ENCODE measurements at places on chromosomes 11 and 22.

DNA sequence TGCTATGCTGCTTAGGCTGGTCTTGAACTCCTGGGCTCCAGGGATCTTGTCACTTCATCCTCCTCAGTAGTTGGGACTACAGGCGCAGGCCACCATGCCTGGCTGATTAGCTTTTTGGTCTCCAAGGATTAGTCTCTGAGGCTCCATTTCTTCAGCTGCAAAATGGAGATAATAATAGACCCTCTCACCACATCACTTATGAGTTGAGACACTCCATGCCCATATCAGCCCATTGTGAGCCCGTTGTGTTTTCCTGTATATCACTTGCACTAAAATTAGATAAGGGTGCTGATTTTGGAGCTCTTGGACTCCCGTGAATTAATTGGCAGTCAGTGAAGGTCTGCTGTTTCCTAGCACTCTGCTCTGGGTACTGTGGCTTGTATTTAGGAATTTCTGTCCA is 36.0 kb downstream of the DEPDC5 start:
- DNase-seq, result no peak

DNA sequence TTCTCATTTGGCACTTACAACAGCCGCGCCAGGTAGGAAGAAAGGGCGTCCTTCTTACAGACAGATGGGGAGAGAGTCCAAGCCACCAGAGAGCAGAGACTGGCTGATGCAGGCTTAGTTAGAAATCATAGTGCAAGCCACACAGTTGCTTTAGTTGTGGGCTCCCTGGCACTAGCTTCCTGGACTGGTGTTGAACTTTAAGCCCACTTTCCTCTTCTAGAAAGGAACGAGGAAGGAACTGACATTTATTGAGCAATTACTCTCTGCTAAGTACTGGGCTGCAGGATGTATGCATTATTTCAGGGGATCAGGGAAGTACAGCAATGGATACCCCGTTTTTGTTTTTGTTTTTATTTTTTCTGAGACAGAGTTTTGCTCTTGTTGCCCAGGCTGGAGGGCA is 3.0 kb downstream of the BACE1 start:
- no peak for DNase-seq

DNA sequence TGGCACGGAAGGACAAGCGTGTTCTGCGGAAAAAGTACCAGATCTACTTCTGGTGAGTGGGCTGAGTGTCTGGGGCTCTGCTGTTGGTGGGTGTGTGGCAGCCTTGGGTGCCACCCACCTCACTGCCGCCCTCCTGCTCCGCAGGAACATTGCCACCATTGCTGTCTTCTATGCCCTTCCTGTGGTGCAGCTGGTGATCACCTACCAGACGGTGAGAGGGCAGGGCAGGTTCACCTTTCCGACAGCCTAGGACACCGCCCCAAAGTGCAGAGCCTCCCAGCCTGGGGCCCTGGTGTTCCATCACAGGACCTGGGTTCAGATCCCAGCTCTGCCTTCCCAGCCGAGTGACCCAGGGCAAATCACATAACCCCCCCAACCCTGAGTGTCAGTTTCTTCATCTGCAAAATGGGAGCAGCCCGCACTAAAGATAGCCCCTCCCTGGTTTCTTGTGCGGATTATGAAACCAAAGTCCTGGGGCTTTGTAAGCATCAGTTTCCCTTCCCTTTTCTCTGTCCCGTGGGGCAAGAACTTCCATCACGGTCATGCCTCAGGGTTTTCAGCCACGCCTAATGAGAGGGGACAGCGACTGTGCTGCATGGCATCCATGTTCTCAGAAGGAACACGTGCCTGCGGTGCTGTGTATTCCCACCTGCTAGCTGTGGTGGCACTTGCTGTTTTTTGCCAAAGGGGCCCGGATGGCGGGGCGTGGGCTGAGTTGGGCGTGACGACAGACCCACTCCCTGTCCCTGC is 9.8 kb upstream of the TAGLN start:
- DNase-seq, result no peak

DNA sequence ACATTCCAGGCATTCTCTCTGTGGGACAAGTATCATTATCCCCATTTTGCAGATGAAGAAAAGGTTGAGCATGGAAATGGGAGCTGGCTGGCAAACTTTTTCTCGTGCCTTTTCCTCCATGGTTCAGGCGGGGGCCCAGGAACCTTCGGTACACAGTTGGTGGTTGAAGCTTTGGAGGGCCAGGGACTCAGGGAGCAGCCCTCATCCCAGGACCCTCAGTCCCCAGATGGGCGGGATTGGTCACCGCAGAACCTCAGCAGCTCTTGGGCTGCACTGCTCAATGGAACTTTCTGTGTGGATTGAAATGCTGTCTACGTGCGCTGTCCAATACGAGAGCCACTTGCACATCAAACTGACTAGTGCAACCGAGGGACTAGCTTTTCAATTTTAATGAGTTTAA is 61.2 kb downstream of the TSPAN18 start:
- no peak for DNase-seq

- DNase-seq, result no peak
These were observed 83.9 kb downstream of the PTPRJ start for GRCh38 chr11:48064306-48064705.

- DNase-seq, result no peak
These were observed 210.1 kb downstream of the NTM start for GRCh38 chr11:131580476-131580875.
